Left kidney (tissue), 8 donors: ENCODE measurements at places on chromosomes 12 and 14.

- peak; percentile 98 for DNase-seq
These were observed at the start of gene LMBR1L for GRCh38 chr12:49110464-49111155. Gene LMBR1L (minus strand): TSS chr12:49110847. CDS start chr12:49110555, 292 bp downstream.

GRCh38 chr14:68462683-68463082 is 330.2 kb downstream of the ZFP36L1 start:
- DNase-seq = no peak

DNA sequence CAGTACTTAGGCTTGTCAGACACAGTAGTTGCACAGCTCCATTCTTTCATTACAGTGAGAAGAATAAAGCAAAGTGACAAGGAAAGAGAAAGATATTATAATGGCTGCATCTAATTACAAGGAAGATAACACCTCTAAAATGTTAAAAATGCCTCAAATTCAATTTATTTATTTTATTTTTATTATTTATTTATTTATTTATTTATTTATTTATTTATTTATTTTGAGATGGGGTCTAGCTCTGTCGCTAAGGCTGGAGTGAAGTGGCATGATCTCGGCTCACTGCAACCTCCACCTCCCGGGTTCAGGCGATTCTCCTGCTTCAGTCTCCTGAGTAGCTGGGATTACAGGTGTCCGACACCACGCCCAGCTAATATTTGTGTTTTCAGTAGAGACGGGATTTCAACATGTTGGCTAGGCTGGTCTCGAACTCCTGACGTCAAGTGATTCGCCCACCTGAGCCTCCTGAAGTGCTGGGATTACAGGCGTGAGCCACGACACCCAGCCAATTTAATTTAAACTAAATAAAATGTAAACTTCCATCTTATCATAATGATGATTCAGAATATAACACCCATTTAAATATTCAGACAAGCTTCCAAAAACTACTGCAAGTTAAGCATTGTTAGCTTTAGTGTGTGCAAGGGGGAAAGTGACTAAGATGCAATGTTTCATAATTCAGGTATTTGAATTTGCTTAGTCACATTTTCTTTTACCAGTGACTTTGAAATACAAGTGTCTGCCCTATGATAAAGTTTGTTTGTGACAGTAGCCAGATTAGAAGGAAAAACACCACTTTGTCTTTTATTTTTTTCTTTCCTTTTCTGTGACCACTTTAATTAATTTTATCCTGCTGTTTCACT is 2.4 kb upstream of the CFAP54 start:
- no peak for DNase-seq

GRCh38 chr14:57087841-57088240 is 180.9 kb downstream of the EXOC5 start:
- DNase-seq = no peak

GRCh38 chr12:30837595-30837994 is 82.8 kb upstream of the CAPRIN2 start:
- no peak for DNase-seq

DNA sequence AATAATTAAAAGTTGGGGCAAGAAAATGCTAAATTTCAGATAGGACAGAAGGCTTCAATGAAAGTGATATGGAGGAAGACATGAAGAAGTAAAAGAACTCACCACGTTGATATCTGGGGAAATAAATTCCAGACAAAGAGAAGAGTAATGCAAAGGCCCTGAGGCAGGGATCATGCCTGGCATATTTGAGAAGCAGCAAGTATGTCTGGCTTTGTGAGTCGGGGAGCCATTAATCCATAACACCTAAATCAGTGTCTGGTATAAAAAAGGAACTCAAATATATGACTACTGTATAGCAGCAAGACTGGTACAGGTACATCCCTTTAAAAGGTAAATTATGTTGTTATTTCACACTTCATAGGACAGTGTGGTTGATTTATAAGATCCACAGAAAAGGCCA is 16.4 kb downstream of the BAZ1A start:
- DNase-seq = no peak

DNA sequence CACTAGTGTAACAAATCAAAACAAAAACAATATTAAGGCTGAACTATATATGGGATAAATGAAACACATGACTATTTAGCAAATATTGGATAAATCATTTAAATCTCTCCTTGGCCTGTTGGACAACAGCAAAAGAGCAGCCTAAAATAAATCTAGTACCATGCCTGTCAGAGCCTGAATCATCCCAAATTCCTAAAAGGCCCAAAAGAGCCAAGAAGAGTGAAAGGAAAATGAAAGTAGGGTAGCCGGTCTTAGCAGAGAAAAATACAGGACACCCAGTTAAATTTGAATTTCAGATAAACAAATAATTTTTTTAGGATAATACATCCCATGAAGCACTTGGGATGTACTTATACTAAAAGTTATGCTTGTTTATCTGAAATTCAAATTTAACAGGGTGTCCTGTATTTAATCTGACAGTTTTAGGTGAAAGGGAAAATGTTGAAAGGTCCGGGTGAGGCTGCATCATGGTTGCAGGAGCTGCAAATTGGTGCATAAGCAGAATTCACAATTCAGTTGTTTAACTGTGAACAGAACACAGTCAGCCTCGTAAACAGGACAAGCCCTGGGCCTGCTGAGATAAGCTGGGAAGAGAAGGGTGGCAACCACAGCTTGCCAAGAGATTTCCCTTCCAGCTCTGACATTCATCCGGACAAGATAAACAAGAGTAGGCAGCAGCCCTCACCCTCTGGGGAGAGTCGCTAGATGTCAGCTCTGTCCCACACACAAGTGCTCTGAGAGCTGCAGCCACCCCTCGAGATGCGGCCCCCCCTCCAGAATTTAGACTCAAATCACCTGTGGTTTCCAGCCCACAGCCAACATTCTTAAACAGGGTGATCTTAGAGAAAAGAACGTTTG is 30.3 kb downstream of the DMAC2L start:
- no peak for DNase-seq

GRCh38 chr14:102902523-102903247 is 19.8 kb upstream of the AMN start:
- no peak for DNase-seq

GRCh38 chr12:107275530-107275929 is 182.2 kb upstream of the CRY1 start:
- no peak for DNase-seq

DNA sequence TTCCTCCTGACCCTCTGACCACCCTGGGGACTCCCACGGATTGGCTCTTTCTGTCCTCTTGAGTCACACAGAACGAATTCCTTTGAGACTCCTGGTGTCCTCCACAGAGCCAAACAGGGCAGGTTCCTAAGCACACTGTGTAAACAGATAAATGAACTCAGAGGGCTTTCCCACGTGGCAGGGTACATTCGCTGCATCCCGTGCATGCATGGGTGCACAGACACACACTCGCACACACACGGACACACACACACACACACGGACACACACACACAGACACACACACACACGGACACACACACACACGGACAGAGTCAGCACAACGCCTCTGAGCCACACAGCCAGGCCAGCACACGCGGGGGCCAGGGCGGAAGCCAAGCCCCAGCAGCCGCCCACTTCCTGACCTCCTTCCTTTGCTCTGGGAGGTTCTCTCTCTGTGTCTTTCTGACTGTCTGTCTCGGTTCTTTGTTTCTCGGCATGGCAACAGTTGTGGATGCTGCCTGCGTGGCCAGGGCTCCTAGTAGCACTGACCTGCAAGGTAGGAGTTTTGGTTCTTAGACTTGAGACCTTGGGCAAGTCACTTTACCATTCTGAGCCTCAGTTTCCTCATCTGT is 706 bp downstream of the CRACR2A start:
- DNase-seq = no peak

DNA sequence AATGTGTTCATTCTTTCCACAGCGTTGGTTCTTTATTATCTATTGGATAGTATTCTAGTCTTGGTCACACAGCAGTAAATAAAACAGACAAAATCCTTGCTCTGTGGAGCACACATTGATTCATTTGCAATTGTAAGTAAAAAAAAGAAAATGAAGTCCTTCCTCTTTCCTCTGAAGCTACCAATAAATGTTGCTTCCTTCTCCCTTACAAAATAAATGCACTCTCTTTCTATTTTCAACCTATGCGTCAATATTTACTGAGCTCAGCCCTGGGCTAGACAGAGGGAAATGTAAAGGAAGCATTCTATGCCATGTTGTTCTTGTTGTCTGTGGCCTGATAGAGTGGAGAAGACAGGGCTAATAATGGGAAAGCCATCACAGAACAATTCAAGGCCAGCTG is 2.9 kb downstream of the ABHD12B start:
- no peak for DNase-seq

DNA sequence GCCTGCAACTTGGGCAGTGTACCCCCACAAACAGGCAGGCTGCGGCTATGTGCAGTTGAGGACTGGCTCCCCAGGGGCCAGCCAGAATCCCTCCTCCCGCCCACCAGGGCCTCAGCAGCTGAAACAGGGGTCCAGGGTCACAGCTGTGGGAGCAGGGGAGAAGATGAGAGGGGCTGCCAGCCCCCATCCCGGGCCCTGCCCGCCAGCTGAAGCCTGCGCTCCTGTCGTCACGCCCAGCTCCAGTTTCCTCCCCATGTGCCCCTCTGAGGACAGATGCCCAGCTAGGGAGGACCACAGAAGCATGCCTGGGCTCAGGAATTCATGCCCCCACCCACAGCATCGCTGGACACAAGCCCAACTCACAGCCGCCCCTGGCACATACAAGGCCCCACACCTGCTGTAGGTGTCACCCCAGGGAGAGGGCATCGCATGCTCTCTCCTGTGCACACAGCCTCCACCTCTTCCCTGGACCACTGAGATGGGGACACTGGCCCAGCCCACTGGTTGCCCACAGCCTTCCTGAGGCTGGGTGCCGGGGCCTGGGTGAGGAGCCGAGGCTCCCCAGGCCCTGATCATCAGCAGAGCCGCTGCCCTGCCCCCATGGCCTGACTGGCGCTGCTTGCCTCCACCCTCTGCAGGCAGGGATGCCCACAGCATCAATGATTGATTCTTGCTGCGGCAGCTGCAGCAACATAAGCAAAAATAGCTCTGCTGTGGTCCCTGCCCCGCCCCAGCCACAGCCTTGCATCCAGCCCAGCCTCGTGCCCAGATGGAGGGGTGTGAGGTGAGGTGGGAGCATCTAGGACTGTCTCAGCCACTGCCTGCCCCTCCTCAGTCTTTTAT is 3.7 kb upstream of the CLBA1 start:
- no peak for DNase-seq

DNA sequence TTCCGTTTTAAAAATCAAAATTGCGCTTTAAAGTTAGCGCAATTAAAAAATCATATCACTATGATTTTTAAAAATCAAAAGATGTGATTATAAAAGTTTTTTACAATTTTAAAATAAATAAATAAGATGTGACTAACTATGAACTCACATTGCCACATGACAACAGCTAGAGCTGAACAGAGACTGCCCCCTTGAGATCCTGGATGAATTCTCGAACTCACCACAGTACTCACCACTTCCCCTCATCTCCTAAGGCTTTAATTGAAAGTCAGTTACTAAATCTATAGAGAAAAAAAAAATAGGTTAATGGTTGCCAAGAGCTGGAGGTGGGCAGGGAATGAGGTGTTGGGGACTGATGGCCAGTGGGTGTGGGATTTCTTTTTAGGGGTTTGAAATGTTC is 384.2 kb downstream of the ZFP36L1 start:
- no peak for DNase-seq

- DNase-seq = no peak
These were observed 22.6 kb upstream of the LUM start for GRCh38 chr12:91133871-91134270.

DNA sequence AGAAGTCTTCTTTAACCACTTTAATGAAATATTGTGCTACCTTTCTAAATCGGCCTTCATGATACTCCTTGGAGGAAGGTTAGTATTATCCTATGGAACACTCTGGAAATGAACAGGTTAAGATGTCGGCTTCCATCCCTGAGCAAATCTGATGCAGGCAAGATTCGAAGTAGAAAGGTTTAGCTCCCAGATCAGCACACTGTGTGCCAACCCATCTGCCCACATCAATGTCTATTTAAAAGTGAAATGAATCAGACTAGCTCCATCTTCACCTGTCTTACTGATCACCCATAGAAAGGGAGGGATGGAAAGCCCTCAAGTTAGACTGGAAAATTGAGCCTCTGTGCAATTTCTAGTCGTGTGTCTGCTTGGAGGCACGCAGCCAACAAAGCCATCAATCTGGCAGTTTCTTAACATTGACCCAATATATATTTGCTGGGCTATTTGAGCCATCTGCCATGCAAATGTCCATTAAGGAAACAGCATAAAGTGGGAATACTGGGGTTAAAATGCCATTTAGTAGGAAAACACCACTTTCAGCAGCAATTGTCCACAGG is 506.1 kb downstream of the RMST start:
- no peak for DNase-seq

DNA sequence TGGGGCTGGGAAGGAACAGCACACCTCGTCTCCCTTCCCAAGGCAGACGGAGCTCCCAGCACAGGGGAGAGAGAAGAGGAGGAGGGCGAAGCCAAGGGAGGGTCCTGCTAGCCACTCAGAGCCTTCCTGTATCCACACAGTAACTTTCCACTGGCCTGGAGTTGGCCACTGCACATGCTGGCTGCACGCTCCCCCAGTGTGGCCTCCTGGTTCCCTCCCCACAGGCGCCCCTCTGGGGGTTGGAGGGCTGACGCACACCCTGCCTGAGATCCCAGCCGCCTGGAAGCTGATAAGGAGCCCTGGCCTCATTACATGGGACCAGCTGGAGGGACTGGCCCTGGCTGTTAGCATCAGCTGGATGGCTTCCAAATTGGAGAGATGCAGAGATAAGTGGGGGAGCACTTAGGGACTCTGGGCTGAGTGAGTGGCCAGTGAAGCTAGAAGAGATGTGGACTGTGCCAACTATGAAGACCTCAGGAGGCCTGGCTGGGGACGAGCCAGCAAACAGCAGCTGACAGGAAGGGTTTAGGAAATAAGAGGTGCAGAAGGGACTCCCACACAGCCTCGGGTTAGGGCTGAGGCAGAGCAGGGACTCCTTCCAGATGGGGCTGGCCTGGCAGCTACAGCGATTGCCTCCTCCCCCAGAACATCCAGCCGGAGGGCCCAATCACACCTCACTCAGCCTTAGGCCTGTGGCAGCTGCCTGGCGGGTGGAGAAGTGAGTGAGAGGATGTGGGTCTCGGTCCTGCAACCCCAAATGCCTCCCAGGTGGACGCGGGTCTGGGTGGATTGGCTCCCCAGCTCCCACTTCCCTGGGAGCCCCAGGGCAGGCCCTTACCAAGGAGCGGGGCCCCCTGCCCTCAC is 26.3 kb upstream of the BCDIN3D start:
- DNase-seq = peak; percentile 79

- DNase-seq = no peak
These were observed 8.5 kb downstream of the ACSS3 start for GRCh38 chr12:81086342-81086741.

GRCh38 chr12:71958056-71958455 is 19.4 kb downstream of the TPH2 start:
- no peak for DNase-seq
